ENCODE measurements at places on chromosomes 16 and 17. TPM values are rescaled to one million over a fixed set of nuclear protein-coding genes. Genes with fewer than 3 reads are reported as not detected.

DNA sequence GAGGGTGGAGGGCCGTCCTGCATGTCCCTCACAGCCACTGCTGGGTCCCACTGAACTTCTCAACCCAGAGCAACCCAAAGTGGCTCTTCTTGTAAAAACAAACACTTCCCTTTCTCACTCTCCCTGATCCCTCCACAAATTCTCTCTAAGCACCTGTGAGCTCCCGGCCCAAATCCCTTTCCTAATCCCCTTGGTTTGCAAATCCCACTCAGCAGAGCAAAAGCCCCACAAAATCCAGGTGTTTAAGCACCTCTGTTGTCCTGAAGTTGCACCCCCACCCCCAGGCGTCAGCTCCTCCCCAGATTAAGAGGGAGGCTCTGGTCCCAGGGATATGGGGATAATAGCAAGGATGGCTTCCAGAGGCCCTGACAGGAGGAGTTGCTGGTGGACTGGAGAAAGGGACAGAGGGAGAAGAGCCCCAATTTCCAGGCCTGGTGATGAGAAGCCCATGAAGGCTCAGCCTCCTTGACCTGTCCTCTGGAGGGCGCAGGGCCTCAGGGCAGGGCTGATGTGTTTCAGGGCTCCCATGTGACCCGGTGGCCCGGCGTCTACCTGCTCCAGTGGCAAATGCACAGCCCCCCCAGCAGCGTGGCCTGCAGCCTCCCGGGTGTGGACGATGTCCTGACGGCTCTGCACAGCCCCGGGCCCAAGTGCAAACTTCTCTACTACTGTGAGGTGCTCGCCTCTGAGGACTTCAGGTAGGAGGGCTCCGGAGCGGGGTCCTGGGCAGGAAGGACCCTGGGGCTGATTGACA lies 23.0 kb downstream of the NAGPA start:
- DNase-seq, result no peak

Gene KRT24
- 0.36 TPM for total RNA-seq

GRCh38 chr16:78211020-78211599 lies 111.7 kb downstream of the WWOX start:
- no peak for DNase-seq

- no peak for DNase-seq
Measured at GRCh38 chr17:79997011-79997660, 38.5 kb downstream of the TBC1D16 start.

Gene CBFA2T3
- total RNA-seq, result 4.3 TPM

DNA sequence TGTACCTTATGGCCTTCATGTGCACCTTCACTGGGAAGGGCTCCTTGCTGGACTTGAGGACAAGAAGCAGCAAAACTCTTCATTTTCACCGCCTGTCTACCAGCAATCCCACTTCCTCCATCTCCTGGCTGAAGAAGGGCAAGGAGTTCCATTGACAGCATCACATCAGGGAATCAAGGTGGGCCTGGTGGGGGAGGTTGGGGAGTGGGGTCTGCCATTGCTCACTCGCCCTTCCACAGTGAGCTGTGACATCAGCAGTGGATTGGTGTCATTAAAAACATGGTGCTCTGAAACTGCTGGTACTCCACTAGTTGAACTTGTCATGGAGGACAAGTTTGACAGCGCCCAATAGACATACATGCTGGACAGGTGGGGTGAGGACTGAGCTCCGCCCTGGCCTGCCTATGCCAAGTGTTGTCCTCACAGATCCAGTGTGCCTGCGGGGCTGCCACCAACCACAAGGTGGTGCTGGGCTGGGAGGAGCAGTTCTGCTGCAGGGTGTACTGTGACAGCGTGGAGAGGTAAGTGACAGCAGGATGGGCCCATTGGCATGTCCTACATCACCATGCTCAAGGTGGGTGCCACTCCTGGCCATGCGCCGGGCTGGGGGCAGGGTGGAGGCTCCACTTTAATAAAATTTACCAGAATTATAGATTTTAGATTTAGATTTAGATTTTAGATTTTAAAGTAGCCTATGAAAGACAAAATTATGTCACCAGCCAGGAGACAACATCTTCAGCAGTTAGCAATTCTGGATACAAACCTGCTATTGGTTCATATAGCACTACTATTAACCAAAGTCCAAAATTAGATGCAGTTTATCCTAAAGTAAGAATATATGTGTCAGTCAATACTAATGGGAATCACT lies 1729.1 kb downstream of the TP53TG3F start:
- no peak for DNase-seq

DNA sequence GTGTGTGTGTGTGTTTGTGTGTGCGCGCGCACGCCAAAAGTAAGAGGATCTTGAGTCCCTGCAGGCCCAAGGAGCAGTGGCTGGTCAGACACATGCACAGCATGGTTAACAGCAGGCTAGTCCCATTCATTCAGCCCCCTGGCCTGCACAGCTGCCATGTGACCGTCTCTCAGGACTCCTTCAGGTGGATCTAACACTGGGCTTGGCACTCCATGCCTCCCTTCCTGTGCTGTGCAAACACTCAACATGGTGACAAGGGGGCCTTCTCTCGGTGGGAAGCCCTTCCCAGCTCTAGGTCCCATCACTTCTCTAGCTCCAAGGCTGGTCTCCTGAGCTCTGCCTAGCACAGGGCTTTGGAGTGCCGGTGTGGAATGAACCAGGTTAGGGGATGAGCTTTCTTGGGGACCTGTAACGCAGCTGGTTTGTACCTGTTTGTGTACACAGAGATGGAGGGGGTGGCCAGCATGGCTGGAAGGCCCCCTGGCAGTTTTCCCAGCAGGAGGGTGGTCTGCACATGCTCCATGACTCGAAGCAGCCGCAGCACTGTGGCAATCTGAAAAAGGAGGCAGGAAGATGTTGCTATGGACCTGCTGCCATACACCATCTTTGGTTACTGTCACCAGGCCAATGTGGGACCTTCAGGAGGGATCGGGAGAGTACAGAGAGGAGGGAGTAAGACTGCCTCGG lies 69.4 kb upstream of the GCSH start:
- DNase-seq, result no peak

DNA sequence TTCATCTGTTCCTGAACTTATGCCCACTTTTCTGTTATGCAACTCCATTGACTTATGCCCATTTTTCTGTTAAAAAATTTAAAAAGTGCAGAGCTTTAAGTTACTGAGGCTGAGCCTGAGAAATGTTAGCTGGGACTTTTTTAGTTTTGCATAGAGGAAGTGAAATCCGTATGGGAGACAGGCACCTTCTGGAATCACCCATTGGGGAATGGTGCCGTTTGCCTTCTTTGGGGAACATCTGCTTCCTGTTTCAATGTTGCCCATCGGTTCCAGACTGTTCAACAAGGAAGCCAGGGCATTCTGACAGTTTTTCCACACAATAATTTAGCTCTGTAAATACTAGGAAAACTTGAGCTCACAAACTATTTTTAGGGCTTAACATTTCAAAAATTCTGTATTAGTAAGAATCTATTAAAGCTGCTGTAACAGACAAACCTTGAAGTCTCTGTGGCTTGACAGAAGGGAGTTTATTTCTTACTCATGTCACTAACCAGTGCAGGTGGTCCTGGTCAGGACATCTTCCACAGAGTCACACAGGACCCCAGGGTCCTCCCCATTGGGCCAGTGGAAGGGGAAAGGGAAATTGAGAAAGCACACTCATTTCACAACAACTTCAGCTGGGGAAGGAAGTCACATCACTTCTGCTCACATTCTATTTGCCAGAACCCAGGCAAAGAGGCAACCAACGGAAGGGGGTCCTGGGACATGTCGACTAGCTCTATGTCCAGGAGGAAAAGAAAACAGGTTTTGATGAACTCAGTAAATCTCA lies 17.2 kb downstream of the PRKCB start:
- no peak for DNase-seq

- no peak for DNase-seq
Measured at GRCh38 chr17:38768417-38768816, 15.9 kb downstream of the PSMB3 start.

- no peak for DNase-seq
Measured at GRCh38 chr17:79916991-79917901, 78.0 kb upstream of the CBX4 start.

DNA sequence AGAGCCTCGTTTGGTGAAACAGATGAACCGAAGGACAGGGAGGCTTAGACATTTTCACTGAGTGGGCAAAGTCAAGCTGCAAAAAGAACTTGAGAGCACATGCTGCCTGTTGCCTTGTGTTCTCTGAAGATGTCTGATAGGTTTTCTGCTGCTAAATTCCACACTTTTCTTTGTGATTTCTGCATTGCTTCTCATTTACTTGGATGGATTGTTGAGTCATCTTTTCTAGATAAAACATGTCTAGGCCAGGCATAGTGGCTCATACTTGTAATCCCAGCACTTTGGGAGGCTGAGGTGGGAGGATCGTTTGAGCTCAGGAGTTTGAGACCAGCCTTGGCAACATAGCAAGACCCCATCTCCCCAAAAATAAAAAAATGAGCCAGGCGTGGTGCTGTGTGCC lies 80.4 kb upstream of the CLEC18A start:
- DNase-seq, result no peak

- DNase-seq, result no peak
Measured at GRCh38 chr16:19366391-19366790, 51.3 kb upstream of the TMC5 start.

DNA sequence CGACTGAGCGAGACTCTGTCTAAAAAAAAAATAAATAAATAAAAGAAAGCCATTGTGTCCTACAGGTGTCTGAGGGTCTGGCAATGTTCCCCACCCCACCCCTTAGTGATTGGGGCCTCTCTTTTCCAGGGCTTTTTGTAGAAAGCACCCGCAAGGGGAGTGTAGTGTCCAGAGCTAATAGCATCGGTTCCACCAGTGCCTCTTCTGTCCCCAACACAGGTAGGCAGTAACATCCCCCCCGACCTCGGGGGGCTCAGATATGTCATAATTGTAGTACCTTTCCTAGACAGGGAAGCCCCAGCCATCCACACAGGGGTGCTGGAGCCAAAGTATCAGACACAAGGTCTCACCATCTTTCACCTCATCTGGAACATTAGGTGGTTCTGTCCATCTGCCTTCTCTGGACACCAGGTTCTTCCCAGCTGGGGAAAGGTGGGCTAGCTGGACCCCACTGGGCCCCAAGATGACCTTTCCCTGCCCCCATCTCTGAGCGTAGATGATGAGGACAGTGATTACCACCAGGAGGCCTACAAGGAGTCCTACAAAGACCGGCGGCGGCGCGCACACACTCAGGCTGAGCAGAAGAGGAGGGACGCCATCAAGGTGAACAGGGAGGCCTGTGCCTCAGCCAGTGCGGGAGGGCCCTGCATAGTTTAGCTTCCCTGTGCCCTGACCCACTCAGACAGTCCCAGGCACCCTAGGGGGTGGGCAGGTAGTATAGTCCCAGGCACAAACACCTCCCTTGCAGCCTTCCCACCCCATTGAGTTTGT lies 1.6 kb downstream of the MLX start:
- DNase-seq, result peak; percentile 59

- no peak for DNase-seq
Measured at GRCh38 chr17:80347948-80348351, 67.0 kb upstream of the ENDOV start.

GRCh38 chr16:27437946-27438345 lies 36.0 kb downstream of the IL21R start:
- DNase-seq, result peak; percentile 30

Gene XAF1
- 41.5 TPM for total RNA-seq

Gene ZG16B
- total RNA-seq, result not detected

- DNase-seq, result no peak
Measured at GRCh38 chr16:29698484-29699323, 19.7 kb downstream of the QPRT start.

GRCh38 chr17:74921769-74922168 lies 1.3 kb downstream of the USH1G start:
- no peak for DNase-seq

Gene C16orf96
- total RNA-seq, result under 0.01 TPM

GRCh38 chr16:24539850-24540601 lies 660 bp downstream of the RBBP6 start:
- DNase-seq, result peak; percentile 84

GRCh38 chr16:67447508-67448076 lies 16.7 kb downstream of the HSD11B2 start:
- DNase-seq, result peak; percentile 79

Gene NPIPA2
- not detected for total RNA-seq

Data from sigmoid colon (tissue), 7 donors.